ENCODE measurements at places on chromosomes 1 and 21.

- no peak for DNase-seq
These were observed 14.0 kb upstream of the S100B start for GRCh38 chr21:46618738-46619379.

GRCh38 chr1:18230840-18231239 lies 123.2 kb downstream of the IGSF21 start:
- no peak for DNase-seq

- DNase-seq: no peak
These were observed 4.5 kb downstream of the TXNIP start for GRCh38 chr1:145991735-145992412.

DNA sequence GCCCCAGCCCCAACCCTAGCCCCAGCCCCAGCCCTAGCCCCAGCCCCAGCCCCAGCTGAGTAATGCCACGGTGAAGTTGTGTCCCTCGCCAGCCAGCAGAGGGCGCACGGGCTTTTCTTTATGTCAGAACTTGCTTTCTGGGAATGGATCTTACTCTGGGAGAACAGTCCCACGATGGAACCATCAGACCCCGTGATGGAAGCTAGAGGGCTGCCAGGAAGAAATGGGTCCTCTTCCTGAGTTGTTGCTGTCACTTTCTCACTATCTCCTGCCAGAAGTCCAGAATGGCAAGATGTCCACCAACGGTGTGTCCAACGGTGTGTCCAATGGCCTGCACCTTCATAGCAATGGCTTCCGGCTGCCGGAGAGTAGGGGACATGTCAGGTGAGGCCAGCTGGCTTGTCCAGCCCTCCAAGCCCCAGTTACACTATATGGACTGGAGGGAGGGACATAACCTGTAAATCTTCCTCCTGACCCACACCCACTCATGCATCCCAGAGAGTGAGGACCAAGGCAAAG lies 25.1 kb upstream of the TMEM222 start:
- DNase-seq: peak; percentile 60

- no peak for DNase-seq
These were observed 26.8 kb downstream of the HSF2BP start for GRCh38 chr21:43632373-43632905.

GRCh38 chr1:25649505-25650288 lies 33.1 kb downstream of the MAN1C1 start:
- DNase-seq: no peak

DNA sequence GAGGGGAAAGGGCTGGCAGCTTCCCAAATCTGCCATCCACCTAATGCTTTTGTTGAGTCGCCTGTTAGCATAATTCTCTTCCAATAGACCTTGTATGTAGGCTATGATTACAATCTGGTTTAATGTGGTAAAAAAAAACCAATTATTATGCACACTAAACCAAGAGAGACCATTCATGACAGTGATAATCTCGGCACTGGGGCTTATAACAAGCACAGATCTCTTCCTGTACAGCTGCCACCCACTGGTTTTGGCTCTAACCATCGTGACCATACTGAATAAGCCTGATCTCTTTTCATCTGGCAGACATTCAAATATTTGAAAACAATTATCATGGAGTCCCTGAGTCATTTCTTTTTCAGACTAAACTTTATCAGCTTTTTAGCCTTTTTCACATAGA lies 12.0 kb upstream of the SYT14 start:
- no peak for DNase-seq

- no peak for DNase-seq
These were observed 36.5 kb upstream of the SELENON start for GRCh38 chr1:25763493-25763892.

GRCh38 chr21:46064870-46065214 lies 33.1 kb upstream of the COL6A2 start:
- no peak for DNase-seq

GRCh38 chr1:88549536-88549935 lies 134.5 kb upstream of the PKN2 start:
- DNase-seq: no peak

GRCh38 chr21:42061195-42061985 lies 9.7 kb upstream of the UMODL1 start:
- no peak for DNase-seq

DNA sequence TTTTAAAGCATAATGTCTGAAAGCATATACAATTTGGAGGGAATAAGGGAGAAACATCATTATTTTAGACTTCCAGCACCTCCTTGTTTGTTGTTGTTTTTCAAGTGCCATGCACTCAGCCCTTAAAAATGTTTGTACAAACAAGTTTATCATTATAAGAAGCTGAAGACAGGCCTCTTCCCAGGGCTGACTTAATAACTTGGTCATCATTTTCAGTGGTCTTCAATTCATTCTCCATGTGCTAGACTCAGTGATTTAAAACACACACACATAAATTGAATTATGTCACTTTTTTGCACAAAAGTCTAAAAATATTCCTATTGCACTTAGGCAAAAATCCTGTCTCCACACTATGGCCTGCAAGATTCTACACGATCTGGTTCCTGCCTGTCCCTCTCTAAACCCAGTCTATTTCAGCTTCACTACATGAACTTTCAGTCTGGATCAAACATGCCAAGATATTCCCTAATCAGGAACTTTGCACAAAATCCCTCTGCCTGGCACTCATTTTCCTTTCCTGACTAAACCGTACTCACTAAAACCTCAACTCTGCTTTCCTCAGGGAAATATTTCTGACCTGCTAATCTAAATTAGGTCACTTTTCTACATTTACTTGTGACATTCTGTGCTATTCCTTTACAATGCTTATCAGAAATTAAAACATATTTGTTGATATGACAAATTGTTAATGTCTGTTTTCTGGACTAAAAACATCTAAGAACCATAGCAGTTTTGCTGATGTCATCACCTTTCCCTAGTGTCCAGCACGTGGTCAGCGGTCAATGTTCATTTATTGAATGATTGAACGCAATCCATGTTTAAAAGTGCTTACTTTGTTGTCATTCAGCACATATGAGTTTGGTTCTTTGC lies 14.8 kb upstream of the GBP5 start:
- no peak for DNase-seq
